ENCODE measurements at places on chromosomes 5 and 9.

DNA sequence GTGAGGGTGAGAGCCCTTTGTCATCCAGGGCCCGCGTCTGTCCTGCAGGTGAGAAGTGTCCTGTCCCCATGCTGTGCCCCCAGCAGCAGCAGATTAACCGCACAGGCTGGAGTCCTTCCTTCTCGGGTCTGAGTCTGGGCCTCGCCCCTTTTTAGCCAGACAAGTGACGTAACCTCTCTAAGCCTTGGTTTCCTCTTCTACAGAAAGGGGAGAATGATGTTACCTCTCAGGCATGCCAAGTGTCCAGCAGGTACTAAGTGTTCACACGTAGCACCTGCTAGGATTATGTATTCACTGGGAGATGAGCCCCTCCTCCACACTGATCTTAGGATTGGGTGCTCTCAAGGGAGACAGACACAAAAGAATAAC, 6.9 kb downstream of the NEURL1B start:
- DNase-seq, result no peak

- DNase-seq, result no peak
Observed at GRCh38 chr5:170642776-170643436, 139.1 kb downstream of the KCNIP1 start.

DNA sequence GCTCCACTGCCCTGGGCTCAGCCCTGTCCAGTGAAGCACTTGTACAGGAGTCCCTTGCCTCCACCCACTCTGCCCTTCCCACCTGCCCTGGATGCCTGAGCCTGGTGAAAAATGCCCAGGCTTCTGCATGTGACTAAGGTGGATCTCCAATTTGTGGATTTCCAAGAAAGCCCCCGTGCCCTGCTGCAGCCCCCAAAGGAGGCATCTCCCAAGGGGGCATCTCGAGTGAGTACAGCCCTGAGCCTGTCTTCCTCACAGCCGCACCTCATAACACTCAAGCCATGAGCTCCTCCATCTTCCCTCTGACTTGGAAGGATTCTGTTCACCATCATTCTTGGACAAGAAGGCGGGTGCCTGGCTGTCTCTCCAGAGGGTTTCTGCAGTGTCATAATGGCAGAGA, 158.0 kb upstream of the PPP1R26 start:
- DNase-seq, result peak; percentile 0

- DNase-seq, result no peak
Observed at GRCh38 chr5:148963664-148964063, 99.2 kb downstream of the SH3TC2 start.
